ENCODE measurements at places on chromosomes 1 and 21.
A peak's percentile ranks its signal among the peaks of the same experiment; 100 is the strongest.

- no peak for DNase-seq
Observed at GRCh38 chr1:6330410-6330911, 63.1 kb downstream of the ACOT7 start.

DNA sequence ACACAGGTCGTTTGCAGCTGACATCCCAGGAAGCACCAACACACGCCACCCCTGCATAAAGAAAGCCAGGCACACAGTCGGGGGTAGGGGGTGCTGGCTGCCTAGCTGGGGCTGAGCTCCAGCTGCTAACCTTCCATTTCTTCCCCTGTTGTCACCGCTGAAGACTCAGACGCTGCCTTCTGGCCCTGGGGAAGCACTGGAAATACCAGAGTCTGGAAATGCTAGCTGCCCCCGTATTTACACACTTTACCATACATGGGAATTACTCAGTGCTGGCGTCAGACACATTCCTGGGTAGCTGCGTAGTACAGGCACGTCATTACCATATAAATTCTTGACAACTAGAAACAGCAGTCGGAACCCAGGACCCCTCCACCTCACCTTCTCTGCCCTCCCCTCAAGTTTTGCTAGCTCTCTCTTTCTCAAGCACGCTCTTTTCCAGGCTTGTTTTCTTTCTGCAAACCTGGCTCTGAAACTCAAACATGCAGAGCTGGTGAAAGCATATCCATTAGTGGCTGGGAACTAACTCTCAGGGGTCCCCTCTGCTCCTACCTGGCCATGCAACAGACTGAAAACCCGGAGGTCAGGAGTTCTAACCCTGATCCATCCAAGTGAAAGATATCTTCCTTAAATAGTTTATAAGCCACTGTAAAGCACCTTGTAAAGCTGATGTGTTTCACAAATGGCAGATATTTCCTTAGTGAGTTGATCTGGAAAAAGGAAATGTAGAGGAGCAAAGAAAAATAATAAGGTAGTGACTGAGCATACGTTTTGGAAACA is 3.3 kb downstream of the CSRP1 start:
- DNase-seq = no peak

DNA sequence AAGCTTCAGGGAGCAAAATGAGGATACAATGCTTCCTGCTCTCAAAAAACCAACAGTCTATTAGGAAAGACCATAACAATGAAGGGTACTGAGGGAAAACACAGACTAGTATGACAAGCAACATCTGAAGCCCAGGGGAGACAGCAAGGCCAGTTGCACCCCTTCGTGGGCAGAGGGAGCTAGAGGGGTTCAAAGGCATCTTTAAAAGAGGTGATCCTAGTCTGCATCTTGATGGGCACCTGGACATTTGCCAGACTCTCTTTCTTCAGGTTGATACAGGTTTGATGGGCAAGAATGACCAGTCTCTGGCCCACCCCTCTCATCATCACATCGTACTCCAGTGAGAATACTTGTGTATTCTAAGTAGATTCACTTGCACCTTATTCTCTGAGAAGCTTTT is 177.7 kb downstream of the VAV3 start:
- peak; percentile 62 for DNase-seq

DNA sequence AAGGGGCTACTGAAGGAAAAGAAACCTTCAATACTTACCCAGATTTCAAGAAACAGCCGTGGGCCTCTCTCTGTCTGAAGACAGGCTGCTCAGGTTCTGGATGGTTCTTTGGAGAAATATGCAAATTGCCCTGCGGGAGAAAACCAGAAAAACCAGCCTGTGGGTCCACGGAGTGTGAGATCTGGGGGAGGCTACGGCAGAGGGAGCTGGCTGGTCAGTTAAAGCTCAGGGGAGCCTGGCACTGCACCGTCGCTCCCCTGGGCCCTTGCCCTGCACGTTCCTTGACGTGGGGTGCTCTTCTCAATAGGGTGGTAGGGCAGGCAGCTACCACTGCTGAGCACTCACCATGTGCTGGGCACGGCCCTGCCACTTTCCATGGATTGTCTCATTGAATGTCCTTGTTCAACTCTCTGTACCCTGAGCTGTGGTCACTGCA is 12.7 kb downstream of the TMCO4 start:
- no peak for DNase-seq

DNA sequence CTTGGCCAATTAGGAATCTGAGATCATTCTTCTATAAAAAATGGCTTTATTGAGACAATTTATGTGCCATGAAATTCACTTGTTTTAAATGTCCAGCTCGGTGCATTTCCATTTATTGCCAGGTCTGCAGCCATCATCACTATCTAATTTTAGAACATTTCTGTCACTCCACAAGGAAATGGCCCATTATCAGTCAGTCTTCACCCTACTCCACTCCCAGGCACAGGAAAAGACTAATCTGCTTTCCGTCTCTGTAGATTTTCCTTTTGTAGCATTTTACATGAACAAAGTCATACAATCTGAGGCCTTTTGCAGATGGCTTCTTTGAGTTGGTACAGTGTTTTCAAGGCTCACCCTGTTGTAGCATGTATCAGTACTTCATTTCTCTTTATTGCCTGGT is 27.2 kb downstream of the KIF26B start:
- DNase-seq = no peak

DNA sequence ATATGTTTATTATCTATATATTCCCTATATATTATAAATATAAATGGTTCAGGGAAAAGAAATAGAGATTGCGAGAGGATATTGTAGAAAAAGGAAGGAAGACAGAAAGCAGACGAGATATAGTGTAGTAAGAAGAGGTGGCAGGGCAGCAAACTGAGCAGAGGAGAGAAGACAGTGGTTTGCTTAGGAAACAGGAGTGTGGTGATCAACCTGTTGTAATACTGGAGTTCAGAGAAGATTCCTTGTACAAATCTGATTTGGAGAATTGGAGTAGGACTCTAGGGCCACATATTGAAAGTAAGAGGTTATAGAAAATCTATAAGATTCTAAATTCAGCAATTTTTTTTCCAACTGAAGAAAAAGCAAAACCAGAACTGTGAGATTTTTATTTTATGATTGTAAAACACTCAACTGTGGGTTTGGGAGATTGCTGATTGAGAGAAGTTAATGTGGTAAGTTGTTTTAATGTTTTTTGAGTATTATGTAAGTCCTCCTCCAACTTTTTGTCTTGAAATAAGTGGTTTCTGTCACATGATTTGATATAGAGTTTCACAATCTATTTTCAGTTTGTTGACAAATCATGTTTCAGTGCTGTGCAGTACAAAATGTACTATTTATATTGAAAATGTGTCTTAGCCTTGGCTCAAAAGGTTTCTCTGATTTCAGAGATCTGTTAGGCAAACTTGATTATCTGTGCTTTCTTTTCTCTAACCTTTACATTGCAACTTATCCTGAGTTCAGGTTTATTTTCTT is 9.6 kb upstream of the AMY2B start:
- no peak for DNase-seq

GRCh38 chr1:218266356-218266755 is 18.7 kb upstream of the RRP15 start:
- DNase-seq = no peak

- no peak for DNase-seq
Observed at GRCh38 chr1:18831656-18832055, 27.8 kb downstream of the TAS1R2 start.

All from B cell (primary cell).